ENCODE measurements at places on chromosomes 1 and 21. TPM values are rescaled to one million over a fixed set of nuclear protein-coding genes. Genes with fewer than 3 reads are reported as not detected.

Gene SEMA4A
- total RNA-seq, result 1.6 TPM

Gene APP
- 911 TPM for total RNA-seq

Gene PRKAB2
- total RNA-seq, result 10.0 TPM

Gene EDN2
- total RNA-seq, result 0.47 TPM

Gene AMY1C
- total RNA-seq, result not detected
